Panc1 (cell line): ENCODE measurements at places on chromosomes 2 and 18. TPM values are rescaled to one million over a fixed set of nuclear protein-coding genes. Genes with fewer than 3 reads are reported as not detected.

Gene TMEFF2
- total RNA-seq, result 1.5 TPM

Gene ALKAL2
- not detected for total RNA-seq

Gene PRKRA
- 59.4 TPM for total RNA-seq

Gene ANKRD23
- 3.2 TPM for total RNA-seq

Gene ZNF892
- 8.1 TPM for total RNA-seq

Gene PJVK
- total RNA-seq, result 3.7 TPM

Gene CRACDL
- 2.4 TPM for total RNA-seq

Gene KCMF1
- 163 TPM for total RNA-seq

Gene CDH19
- not detected for total RNA-seq

Gene CCDC148
- 0.92 TPM for total RNA-seq

Gene C2orf80
- total RNA-seq, result not detected

Gene TCF23
- 0.03 TPM for total RNA-seq

Gene CD8B2
- not detected for total RNA-seq

Gene CAPN14
- total RNA-seq, result 0.05 TPM

Gene UGT1A8
- total RNA-seq, result 0.15 TPM

Gene ECEL1
- total RNA-seq, result 2.9 TPM

Gene CD28
- 0.21 TPM for total RNA-seq

Gene ID2
- total RNA-seq, result 2.1 TPM

Gene NPPC
- 1.1 TPM for total RNA-seq

Gene EMX1
- total RNA-seq, result 0.36 TPM

Gene GATA6
- total RNA-seq, result 0.51 TPM

Gene ATP8B1
- total RNA-seq, result 12.5 TPM

Gene STK17B
- total RNA-seq, result 19.3 TPM

Gene GAL3ST2
- 1.6 TPM for total RNA-seq

Gene CCDC150
- total RNA-seq, result 19.0 TPM

Gene C2orf72
- total RNA-seq, result 3.2 TPM

Gene SLC9A2
- 4.1 TPM for total RNA-seq

Gene RAB6C
- total RNA-seq, result 0.13 TPM

Gene USP40
- total RNA-seq, result 26.6 TPM

Gene CD207
- total RNA-seq, result not detected

Gene DSEL
- total RNA-seq, result 6.8 TPM

Gene VSNL1
- total RNA-seq, result not detected

Gene CKAP2L
- 27.0 TPM for total RNA-seq

Gene MC2R
- total RNA-seq, result 0.05 TPM

Gene TMEM247
- total RNA-seq, result not detected

Gene RUFY4
- total RNA-seq, result not detected

Gene AMMECR1L
- total RNA-seq, result 26.5 TPM

Gene BOLL
- total RNA-seq, result not detected

Gene PRSS56
- 0.18 TPM for total RNA-seq

Gene IFT172
- 16.7 TPM for total RNA-seq

Gene MAP3K19
- not detected for total RNA-seq

Gene OBSL1
- 25.5 TPM for total RNA-seq

Gene CD8B
- not detected for total RNA-seq

Gene RASGRP3
- total RNA-seq, result 2.6 TPM

Gene SP5
- 0.64 TPM for total RNA-seq

Gene NETO1
- not detected for total RNA-seq

Gene FOXI3
- not detected for total RNA-seq

Gene DSG4
- total RNA-seq, result not detected

Gene ANAPC1
- 75.1 TPM for total RNA-seq

Gene REG3A
- not detected for total RNA-seq

Gene CREG2
- 0.21 TPM for total RNA-seq

Gene SH2D6
- total RNA-seq, result 3.3 TPM

Gene FAM161A
- total RNA-seq, result 10.1 TPM

Gene CNOT11
- total RNA-seq, result 58.3 TPM

Gene CNTNAP5
- not detected for total RNA-seq

Gene SLC19A3
- total RNA-seq, result 0.28 TPM

Gene ITGAV
- total RNA-seq, result 218 TPM

Gene CRYGC
- total RNA-seq, result not detected

Gene GFPT1
- total RNA-seq, result 53.0 TPM

Gene TUBB8B
- not detected for total RNA-seq
